Peyer's patch (tissue), 4 donors: ENCODE measurements at places on chromosomes 4 and X.

- DNase-seq, result no peak
Observed at GRCh38 chr4:48815483-48815882, 15.4 kb upstream of the OCIAD1 start.

- DNase-seq, result no peak
Observed at GRCh38 chrX:20500171-20500865, 233.6 kb upstream of the RPS6KA3 start.

GRCh38 chrX:124211312-124211942 lies 121.0 kb upstream of the TEX13D start:
- no peak for DNase-seq

GRCh38 chrX:24168807-24169206 lies 19.3 kb downstream of the ZFX start:
- DNase-seq, result no peak

DNA sequence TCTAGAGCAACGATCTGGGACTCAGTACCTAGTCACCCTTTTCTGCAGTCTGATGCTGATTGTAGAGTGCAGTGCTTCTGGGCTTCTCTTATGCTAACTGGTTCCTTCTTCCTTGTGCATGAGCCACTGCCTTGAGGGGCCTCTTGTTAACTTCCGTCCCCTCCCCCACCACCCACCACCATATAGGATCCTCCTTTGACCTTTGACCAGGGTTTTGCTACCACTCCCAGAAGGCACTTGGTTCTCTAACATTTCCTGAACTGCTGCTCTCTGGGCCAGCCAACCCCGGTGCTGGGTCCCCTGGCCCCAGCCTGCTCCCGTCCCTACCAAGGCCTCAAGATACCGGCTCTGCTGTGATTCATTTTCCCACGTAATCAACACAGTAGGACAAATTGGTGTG lies 104.6 kb upstream of the KLF3 start:
- no peak for DNase-seq

- no peak for DNase-seq
Observed at GRCh38 chrX:69321789-69322188, 156.5 kb upstream of the PJA1 start.

GRCh38 chrX:153926858-153927671 lies 1.0 kb upstream of the ARHGAP4 start:
- peak; percentile 90 for DNase-seq

GRCh38 chr4:102533904-102534303 lies 32.7 kb downstream of the NFKB1 start:
- no peak for DNase-seq

DNA sequence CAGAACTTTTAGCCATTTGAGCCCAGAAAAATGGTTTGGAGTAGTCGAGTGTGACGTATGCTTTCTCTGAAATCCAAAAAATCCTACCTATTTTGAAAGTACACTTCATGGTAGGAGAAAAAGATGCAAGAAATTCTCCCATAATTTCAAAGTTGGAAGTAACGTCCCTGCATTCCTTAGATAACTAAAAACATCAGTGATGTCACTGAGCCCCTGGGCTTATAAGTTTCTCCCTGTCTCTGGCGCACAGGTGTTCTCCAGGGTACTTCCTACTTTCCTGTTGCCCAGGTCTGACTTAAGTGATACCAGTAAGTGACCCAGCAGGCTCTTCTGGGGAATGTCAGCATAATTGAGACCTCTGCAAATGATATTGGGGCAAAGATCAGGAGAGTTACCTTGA lies 90.5 kb upstream of the WDR1 start:
- no peak for DNase-seq

- peak; percentile 51 for DNase-seq
Observed at GRCh38 chr4:42151568-42152506, 618 bp downstream of the BEND4 start.
